Right ventricle myocardium inferior (tissue), 1 donor: ENCODE measurements at places on chromosomes 2 and 18. TPM values are rescaled to one million over a fixed set of nuclear protein-coding genes. Genes with fewer than 3 reads are reported as not detected.

- no peak for DNase-seq
Measured at GRCh38 chr2:6626401-6627012, 239.2 kb downstream of the CMPK2 start.

- DNase-seq = no peak
Measured at GRCh38 chr18:58349650-58350049, 279.2 kb downstream of the ALPK2 start.

- DNase-seq = no peak
Measured at GRCh38 chr2:109467701-109468100, 146.1 kb downstream of the SEPTIN10 start.

DNA sequence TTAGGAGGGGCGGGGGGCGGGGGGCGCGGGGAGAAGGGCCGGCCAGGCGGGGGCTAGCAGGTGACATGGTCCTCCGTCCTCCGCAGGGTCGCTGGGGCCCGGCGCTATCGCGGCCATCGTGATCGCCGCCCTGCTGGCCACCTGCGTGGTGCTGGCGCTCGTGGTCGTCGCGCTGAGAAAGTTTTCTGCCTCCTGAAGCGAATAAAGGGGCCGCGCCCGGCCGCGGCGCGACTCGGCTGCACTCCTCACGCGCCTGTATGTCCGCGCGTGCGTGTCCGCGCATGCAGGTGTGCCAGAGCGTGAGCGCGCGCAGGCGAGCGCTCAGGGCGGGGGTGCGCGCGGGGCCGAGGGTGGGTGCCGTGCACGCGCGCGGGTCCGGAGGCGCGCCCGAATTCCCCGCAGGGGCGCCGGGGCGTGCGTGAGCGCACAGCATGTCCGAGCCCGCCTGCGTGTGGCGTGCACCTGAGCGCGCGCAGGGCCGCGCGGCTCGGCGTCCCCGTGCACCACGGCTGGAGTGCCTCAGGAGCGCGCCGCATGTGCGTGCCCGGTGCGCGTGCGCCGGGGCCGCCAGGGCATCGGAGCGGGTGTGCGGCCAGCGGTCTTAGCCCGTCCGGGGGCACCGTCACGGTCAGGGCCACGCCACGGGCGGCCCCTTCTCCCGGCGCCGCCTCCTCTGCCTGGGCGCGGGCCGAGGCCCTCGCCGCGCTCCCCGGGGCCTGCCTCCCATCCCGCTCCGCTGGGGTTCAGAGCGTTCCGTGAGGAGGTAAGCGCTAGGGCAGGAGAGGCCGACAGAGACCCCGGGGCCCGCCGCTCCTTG is 6.3 kb downstream of the SNORC start:
- peak; percentile 45 for DNase-seq

DNA sequence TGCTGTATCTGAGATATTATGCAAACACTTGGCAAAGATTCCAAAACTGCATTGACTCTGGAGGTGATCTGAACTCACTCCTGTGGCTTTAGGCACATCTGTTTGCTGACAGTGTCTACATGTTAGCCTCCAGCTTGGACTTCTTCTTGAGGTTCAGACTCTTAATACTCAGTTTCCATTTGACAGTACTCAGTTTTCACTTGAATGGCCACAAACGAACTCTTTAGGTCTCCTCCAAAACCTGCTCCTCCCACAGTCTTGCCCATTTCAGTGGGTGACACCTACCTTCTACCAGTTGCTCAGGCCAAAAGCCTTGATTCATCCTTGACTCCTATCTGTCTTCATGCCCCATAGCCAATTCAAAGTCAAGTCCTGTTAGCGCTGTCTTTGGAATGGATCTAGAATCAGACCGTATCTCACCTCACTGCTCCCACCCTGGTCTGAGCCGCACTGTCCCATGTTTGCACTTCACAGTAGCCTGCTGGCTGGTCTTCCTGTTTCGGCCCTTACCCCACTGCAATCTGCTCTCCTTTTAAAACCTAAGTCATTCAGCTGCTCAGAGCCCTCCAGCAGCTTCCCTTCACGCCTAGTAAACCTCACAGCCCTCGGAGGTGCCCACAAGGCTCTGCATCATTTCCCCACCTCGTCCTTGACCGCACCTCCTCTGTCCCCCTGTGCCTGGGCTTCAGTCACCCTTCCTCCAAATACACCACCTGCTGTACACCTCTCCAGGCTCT is 10.5 kb downstream of the ATG16L1 start:
- no peak for DNase-seq

DNA sequence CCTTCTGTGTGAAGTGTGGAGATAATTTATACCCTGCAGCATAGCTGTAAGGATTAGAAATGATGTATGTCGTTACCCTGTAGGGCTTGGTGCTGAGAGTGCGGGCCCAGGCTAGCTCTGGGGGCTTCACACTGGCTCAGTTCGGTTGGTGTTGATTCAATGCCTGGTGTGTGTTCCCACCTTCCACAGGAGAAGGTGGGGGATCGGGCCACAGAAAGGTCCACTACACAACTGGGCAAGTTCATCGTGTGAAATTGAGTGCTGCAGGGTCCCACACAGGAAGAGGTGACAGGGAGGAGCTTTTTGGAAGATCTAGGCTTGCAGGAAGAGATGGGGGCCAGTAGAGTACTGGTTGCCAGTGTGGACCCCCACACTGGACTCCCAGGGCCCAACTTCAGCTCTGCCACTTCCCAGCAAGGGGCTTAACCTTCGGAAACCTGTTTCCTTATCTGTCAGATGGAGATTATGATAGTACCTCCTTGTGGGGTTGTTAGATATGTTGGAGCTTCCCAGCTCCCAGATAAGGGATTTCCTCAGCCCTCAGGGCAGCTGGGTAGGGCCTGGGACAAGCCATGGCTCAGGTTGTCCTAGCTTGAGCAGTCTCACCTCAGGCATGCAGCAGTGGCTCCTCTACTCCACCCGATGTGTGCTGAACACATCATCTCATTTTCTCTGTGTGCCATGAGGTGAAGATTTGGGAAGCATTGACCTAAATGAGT is 71.5 kb downstream of the TMEM247 start:
- DNase-seq = no peak

PROM2 gene
- total RNA-seq = 0.32 TPM

- no peak for DNase-seq
Measured at GRCh38 chr2:159562248-159562647, 54.1 kb downstream of the BAZ2B start.

ANTXR1 gene
- 31.9 TPM for total RNA-seq

RNMT gene
- total RNA-seq = 22.2 TPM

DNA sequence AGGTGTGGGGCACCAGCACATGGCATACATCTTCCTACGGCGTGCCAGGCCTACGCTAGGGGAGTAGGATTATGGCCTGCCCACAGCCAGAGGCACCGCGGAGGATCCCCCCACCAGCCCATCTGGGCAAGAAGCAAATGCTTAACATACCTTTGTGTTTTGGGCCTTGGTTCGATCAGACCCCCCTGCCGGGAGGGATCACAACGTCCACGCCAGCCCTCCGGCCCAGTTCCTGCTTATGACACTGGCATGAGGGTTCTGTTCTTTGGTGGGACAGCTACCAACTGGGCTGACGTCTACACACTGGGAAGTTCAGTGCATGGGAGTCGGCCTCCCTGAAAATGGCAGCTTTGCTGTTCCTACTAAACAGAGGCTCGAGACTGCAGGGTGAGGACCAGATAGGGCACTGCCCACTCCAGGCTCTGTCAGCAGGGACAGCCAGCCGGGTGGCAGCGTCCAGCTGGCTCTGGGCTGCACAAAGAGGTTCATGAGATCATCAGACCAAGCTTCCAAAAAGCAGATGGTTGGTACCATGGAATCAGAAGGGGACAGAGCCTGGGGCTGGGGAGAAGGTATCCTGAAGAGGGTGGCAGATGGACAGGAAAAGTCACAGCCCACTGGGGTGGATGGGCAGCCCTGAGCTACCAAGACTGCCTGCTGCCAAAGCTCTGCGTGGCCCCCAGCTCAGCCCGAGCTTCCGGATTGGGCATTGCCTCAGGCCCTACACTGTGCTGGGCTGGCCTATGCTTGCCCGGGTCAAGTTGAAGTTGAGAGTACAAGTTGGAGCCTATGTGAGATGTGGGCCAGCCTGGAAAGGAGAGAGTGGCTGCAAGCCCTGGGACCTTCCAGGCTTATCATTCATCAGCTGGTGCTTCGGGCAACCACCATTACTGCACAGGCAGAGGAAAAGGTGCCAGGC is 61.7 kb upstream of the TEX51 start:
- no peak for DNase-seq

DNA sequence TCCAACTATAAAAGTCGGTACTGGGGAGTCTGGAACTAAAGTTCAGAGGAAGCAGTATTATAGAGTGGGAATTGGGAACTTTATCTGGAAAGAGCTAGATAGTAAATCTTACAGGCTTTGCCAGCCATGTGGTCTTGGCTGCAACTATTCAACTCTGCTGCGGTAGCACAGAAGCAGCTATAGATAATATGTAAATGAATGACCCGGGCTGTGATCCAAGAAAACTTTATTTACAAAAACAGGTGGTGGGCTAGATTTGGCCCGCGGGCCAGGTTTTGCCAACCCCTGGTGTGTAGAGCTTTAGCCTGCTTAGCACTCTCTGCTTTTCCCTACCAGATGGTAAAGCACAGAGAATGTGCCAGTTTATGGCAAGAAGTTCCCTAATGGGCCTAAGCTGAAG is 70.8 kb downstream of the TNP1 start:
- DNase-seq = no peak

DNA sequence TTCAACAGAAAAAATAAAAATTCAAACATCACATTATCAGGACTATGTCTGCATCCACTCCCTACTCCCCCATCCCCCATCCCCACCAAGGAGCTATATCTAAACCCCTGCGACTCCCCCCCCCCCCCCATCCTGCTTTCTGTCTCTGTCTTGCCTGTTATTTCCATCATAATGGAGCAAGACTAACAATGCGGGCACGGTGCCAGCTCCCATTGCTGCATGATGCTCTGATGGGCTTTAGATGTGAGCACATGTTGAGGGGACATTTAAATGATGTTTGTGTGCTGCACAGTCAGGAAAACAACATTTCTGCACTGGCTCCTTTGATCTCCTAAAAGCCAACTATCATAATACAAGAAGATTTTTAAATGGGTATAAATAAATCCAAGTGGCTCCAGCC is 644.2 kb upstream of the SETBP1 start:
- peak; percentile 47 for DNase-seq

DNA sequence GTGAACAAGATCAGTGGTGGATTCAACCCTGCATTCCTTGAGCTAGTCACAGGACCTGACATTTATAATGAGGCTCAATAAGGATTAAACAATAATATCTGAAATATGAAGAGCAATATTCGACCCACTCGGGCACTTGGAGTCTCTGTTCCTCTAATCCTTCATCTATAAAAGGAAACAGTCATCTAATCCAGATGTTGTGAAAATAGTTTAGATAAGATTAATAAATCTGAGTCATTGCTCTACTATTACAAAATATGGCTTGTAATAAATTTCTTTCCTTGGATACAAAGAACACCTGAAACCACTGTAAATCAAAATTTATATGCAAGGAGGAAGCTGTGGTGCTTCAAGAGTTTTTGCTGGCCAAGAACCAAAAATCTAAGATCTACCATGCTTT is 846.9 kb upstream of the ACVR2A start:
- no peak for DNase-seq

MAP2 gene
- total RNA-seq = 4.1 TPM

DNA sequence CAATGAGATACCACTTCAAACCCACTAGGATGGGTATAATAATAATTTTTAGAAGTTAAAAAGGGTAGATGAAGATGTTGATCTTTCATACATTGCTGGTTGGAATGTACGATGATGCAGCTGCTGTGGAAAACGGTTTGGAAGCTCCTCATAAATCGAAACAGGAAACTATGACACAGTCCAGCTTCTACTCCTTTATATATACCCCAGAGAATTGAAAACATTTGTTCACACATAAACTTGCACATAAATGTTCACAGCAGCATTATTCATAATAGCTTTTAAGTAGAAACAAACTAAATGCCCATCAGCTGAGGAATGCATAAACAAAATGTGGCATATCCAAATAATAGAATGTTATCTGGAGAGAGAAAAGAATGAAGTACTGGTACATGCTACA is 95.0 kb downstream of the STRADB start:
- no peak for DNase-seq

DNA sequence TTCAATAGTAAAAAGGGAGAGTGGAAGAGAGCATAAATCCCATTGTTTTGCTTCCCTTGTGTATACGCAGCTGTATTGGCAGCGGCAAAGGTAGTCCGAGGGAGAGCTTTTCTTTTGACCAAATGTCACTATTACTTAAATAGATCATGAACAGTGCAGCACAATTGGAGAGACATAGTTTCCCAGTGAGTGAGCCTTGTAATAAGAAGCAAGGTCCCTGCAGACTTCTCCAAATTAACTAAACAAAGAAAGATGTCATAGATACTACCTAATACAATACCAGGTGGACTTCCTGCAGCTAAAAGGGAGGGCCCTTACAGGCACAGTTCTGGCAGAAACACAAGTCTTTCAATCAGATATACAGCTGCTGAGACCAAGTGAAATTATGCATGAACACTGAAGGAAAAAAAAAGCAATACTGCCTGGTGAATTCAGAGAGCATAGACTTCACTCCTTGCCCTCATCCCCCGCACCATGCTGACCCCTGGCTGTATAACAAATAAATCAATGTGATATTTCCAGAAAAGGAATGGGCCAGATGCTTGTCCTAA is 404.7 kb upstream of the CDH2 start:
- DNase-seq = no peak

DNA sequence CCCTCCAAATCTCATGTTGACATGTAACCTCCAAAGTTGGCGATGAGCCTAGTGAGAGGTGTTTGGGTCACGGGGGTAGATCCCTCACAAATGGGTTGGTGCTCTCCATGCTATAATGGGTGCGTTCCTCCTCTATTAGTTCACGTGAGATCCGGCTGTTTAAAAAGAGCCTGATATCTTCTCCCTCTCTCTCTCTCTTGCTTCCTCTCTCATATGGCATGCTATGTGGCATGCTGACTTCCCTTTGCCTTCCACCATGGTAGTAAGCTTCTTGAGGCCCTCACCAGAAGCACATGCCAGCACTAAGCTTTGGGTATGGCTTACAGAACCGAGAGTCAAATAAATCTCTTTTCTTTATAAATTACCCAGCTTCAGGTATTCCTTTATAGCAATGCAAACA is 39.2 kb downstream of the C2orf76 start:
- no peak for DNase-seq

DNA sequence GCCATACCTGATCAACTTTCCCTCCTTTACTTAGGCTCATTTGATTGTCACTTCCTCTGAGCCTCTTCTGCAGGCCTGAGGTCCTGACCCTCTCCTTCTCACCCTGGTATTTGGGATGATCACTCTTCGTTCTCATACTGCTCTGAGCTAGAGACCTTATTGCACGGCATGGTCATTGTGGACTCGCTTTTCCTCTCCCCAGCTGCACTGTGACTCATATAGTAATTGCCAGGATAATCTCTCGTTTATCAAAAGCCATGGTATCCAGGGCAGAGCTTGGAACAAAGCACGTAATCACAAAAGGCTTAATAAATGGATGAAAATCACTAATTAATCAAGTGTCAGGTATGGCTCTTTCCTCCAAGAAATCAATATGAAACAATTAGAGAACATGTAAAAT is 40.9 kb upstream of the TRIB2 start:
- no peak for DNase-seq

GRCh38 chr18:50369672-50370071 is 5.2 kb upstream of the SKA1 start:
- no peak for DNase-seq
